Activated CD8-positive, alpha-beta T cell treated with anti-CD3 and anti-CD28 coated beads for 36 hours (primary cell): ENCODE measurements at places on chromosomes 3 and 15. TPM values are rescaled to one million over a fixed set of nuclear protein-coding genes. Genes with fewer than 3 reads are reported as not detected.
A peak's percentile ranks its signal among the peaks of the same experiment; 100 is the strongest.

Gene GNAI2
- 238 TPM for total RNA-seq

- DNase-seq, result no peak
Observed at GRCh38 chr15:48537271-48538113, 108.0 kb downstream of the FBN1 start.

Gene SH3GL3
- total RNA-seq, result not detected

Gene IGF2BP2
- 0.65 TPM for total RNA-seq

- peak; percentile 21 for DNase-seq
Observed at GRCh38 chr15:40256638-40257235, 17.9 kb downstream of the PAK6 start.

DNA sequence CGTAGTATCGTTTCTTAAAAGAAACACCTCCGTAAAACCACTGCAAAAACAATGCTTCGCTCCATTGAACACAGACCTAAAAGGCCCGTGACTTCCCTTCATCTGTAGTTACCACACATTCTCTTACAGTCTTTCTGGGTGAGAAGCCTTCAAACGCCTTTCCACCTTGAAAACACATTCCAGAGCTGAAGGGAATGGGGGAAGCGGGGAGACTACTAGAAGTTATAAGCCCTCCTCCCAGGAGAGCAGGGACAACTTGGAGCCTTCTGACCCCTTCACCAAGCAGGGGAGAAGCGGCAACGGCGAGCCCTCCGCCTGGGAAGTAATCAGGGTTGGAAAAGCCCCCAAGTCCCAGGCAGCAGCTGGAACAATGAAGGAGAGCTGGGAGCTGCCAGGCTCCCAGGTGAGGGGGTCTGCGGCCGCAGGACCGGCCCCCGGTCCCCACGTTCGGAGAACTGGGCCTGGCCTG is 461 bp downstream of the SECISBP2L start:
- DNase-seq, result no peak

DNA sequence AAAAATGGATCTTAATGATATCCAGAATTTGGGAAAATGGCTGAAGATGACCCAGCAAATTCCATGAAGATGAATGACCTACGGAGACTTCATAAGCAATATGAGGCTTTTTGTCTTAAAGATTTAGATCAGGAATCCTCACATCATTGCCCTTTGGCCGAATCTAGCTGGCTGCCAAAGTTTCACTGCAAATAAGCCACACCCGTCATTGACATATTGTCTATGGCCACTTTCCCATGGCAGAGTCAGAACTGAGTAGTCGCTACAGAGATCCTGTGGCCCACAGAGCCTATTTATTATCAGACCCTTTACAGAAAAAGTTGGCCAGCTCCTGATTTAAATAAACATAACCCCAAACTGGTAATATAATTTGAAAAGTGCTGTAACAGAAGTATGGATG is 307.4 kb upstream of the RARB start:
- DNase-seq, result no peak
